ENCODE measurements at places on chromosomes 6 and 20.

DNA sequence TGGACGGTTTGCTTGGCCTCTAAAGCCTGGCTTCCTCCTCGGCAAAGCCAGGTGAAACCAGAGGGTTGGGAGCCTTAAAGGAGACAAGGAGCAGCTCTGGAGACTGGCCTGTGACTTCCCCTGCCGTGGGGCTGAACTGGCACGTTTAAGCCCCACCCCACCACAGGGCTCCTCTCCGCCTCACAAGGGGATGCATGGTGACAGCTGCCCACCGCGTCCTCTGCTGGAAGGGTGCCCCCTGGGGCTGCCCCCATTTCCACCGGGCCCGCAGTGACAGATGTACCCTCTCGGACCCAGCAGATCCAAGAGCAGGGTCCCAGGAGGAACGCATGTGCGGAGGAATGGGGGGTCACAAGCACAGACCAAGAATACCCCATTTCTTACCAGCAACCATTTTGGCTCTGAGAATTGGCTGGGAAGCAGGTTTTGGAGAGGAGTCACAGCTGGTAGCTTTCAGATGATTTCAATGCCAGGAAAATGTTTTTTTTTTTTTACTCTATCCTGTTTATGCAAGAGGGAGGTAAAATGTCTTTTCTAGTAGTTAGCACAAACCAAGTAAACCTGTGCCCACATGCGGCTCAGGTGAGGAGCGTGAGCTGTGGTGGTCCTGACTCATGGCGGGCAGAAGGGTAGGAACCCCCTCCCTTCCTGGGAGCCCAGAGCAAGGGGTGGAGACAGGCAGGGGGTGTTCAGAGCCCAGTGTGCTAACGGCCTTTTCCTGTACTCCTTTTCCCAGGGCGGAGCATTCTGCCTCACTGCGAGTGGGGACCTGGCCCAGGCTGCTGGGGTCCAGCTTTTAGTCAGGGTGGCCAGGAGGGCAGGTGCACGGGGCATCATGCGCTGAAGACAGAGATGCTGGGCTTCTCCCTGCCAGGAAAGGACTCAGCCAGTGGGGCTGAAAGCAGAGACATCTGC lies 33.0 kb downstream of the FRMD1 start:
- DNase-seq = no peak

- no peak for DNase-seq
Observed at GRCh38 chr20:32132911-32133549, 23.5 kb downstream of the TM9SF4 start.

DNA sequence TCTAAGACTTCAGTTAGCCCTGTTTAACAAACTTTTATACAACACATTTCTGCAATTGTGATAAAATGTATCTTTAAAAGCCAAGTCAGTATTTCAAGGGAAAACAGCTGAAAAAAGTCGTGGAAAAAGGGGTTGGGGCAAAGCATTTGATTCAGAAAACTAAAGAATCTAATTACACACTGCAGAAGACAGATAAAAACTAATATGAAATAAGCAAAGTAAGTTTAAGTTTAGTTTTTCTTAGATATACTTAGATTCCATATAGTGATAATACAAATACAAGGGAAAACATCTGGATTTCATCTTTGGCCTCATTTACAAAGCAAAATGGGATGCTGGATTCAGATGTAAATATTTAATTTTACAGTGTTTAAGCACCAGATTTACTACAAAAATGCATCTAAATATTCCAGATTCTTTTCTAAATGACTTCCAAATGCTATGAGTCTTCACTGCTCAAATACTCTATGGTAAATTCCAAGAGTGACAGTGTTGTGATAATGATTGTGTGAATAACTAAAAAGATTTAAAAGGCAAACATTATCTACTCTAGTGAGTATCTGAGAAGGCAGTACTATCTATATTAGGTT lies 1.5 kb upstream of the ADNP start:
- no peak for DNase-seq

GRCh38 chr20:48583171-48583570 lies 244.6 kb downstream of the PREX1 start:
- no peak for DNase-seq

DNA sequence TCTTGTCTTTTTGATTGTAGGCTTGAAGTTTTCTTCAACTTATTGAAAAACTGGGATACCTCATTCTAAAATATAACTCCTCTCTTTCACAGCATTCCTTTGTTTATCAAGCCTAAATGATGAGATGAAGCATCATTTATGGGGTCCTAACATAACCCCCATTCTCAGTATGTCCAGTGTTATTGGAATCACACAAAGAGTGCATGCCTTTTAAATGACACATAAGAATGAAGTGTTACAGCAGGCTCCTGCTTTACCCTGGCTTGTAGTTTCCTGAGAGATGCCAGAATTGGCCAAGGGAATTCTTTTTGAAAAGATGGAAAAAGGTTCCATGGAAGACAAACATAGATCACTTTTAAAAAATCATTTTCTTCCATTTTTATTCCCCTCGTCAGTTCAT lies 502.4 kb downstream of the BCKDHB start:
- DNase-seq = no peak

DNA sequence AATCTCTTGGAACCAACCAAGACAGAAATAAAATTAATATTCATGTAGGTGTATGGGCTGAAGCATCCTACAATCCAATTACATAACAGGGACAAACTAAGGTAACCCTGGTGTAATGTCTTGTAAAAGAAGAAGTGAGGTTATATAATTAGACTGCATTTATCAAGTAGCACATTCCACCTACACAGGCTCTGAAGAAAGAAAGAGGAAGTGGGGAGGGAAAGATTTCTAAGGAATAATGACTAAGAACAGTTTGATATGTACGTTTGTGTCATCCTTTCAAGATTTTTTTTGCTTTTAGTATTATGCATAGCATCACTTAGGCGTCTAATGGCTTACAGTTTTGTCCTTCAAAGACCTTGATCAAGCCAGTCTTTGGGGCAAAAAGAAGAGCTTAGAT lies 139.7 kb downstream of the PLCB1 start:
- DNase-seq = no peak
